ENCODE measurements at places on chromosomes 1 and 21.
A peak's percentile ranks its signal among the peaks of the same experiment; 100 is the strongest.

DNA sequence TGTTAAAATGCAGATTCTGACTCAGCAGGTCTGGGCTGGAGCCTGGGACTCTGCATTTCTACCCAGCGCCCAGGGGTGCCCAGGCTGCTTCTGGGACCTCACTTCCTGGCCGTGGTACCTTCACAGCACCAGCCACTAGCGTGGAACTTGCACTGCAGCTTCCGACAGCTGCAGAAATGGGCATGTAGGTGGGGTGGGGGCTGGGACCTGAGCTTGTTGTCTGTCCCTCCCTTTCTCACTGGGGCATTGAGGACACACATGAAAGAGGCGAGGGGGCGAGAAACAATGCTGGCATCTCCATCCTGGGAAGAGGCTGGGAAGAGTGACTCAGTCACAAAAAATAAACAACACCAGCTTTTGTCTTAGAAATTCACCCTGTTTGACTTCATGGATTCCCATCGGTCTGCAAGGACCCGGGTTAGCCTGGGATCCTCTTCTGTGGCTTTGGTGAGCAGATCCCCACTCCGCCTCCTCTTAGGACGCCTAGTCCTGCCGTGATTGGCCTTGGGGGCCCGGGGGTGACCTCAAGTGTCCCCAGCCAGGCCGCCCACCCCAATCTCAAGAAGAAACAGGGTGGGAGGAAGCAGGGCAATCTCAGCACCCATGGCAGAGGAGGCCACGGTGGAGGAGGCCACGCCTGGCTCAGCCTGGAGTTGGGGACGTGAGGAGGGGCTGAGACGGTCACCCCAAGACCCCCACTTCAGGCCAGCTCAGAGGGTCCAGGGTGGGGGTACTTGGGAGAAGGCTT, 29.9 kb upstream of the POFUT2 start:
- H3K4me1 ChIP-seq: peaks cover 44% of the 10 kb centered on the region
- peak; percentile 11 for DNase-seq
- no peaks in the 10 kb centered on the region for H3K27me3 ChIP-seq
- peak overlapping the region; percentile 87 for H3K27ac ChIP-seq

- no peak for DNase-seq
- no peaks in the 10 kb centered on the region for H3K27me3 ChIP-seq
- H3K4me1 ChIP-seq: peaks cover 82% of the 10 kb centered on the region
- H3K4me3 ChIP-seq: no peak overlapping the region
These were observed 10.4 kb downstream of the ZBTB7B start for GRCh38 chr1:155012776-155013602.

DNA sequence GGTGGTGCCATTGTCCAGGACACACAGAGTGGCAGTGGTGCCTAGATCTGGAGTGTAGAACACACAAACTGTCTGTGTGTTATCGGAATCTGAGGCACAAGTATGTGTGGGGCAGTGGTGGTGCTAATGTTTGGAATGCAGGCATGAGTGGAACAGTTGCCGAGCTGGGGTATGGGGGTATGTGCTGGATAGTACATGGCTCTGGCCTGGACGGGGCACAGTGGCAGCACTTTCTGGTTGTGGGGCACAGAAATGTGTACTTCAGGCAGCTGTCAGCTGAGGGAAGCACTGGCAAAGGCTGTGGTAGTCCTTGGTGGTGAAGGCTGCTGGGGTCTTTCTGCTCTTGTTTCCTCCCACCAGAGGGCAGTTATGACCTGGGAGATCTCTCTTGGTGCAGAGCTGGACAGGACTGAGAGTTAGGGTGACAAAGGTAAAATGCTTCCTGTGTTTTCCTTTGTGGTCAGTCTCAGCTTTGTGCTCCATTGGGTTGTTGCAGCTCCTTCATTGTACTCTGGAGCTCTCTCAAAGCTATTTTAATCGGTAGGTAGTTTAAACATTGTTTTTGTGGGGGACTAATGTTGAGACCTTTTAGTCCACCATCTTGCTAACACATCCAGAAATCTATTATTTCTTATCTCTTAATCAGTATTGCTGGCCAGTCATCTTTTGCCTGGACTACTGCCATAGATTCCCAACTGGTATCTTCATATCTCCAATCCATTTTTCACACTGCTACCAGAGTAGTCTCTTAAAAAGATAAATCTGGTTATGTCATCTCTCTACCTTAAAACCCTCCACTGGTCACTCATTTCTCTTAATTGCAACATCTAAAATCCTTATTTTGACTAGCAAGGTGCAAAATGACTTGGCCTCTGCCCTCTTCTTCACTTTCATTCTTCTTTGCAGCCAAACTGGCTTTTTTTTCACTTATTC, 83.9 kb upstream of the NBPF4 start:
- H3K4me3 ChIP-seq: no peak overlapping the region
- H3K4me1 ChIP-seq: no peaks in the 10 kb centered on the region
- DNase-seq: no peak
- no peaks in the 10 kb centered on the region for H3K36me3 ChIP-seq
- no peak overlapping the region for H3K27ac ChIP-seq

- no peaks in the 10 kb centered on the region for H3K27me3 ChIP-seq
- H3K4me1 ChIP-seq: no peaks in the 10 kb centered on the region
- H3K27ac ChIP-seq: no peak overlapping the region
- H3K4me3 ChIP-seq: no peak overlapping the region
- no peak for DNase-seq
These were observed 78.3 kb downstream of the NCAM2 start for GRCh38 chr21:21076491-21076890.

DNA sequence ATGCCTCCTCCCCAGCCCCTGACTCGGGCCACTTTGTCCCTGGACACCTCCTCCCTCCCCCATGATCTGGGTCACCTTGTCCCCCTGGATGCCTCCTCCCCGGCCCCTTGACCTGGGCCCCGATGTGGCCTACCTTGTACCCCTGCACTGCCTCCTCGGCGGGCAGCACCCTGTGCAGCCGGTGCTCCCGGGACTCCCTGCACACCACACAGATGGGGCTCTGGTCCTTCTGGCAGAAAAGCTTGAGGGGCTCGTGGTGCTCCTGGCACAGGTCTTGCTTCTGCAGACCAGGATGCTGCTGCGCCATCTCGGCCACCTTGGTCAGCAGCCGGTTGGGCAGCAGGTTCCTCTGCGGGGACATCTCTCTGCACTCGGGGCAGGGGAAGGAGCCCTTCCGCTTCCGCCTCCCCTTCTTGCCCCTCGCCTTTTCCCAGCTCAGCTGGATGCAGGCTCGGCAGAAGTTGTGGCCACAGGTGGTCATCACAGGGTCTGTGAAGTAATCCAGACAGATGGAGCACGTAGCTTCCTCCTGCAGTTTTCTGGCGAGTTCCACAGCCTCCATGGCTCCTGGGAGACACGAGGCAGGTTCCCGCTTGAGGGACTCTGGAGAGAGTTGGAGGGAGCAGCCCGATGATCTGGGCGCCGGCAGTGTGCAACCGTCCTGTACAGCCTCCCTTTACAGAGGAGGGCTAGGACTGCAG, 2.0 kb downstream of the TRIM17 start:
- DNase-seq: no peak
- H3K4me1 ChIP-seq: peaks cover 8% of the 10 kb centered on the region
- no peak overlapping the region for H3K4me3 ChIP-seq
- H3K36me3 ChIP-seq: no peaks in the 10 kb centered on the region
- peaks cover 58% of the 10 kb centered on the region for H3K27me3 ChIP-seq

DNA sequence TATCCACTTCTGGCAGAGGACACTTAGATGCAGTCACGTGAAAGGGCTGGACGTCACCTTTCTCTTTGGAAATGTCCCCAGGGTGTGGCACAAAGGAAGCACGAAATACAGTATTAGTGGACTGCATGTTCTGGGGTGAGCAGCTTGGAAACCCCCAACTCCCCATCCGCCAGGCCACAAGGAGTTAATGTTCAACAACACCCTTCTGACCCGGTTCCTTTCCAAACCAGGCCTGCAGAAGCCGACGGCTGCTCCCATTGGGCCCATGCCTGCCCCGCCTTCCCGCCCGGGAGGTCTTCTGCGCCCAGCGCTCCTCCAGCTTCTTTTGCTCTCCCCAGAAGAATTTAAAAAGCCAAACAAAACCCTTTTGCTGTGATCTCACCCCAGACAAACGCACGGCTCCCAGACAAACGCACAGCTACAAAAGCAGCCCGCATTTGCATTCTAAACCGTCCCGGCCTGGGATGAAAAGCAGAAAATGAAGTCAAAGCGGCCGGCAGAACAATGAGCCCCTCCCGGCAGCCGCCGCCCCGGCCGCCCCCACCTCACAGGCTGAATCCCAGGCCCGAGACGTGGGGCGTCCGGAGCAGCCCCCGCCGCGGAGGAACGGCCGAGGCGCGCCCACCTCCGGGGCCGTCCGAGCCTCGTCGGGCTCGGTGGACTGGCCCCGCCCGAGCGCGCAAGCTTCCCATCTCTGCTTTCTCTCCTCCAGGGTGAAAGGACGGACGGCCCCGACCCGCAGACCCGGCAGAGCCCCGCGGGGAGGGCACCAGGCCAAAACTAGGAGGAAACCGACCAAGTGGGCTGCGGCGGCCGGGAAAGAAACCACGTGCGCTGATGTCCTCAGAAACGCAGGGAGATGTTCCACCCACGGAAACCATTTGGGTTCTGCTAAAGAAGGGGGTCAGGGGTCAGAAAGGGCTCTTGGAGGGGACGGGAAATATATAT, 101.9 kb downstream of the PLPP3 start:
- no peaks in the 10 kb centered on the region for H3K36me3 ChIP-seq
- peak overlapping the region; percentile 91 for H3K27ac ChIP-seq
- H3K4me1 ChIP-seq: peaks cover 12% of the 10 kb centered on the region
- H3K27me3 ChIP-seq: no peaks in the 10 kb centered on the region
- H3K4me3 ChIP-seq: peak overlapping the region; percentile 67

- no peak overlapping the region for H3K27ac ChIP-seq
- no peak overlapping the region for H3K4me3 ChIP-seq
- no peaks in the 10 kb centered on the region for H3K36me3 ChIP-seq
- DNase-seq: no peak
- no peaks in the 10 kb centered on the region for H3K27me3 ChIP-seq
These were observed 38.1 kb upstream of the GREM2 start for GRCh38 chr1:240649733-240650721.

DNA sequence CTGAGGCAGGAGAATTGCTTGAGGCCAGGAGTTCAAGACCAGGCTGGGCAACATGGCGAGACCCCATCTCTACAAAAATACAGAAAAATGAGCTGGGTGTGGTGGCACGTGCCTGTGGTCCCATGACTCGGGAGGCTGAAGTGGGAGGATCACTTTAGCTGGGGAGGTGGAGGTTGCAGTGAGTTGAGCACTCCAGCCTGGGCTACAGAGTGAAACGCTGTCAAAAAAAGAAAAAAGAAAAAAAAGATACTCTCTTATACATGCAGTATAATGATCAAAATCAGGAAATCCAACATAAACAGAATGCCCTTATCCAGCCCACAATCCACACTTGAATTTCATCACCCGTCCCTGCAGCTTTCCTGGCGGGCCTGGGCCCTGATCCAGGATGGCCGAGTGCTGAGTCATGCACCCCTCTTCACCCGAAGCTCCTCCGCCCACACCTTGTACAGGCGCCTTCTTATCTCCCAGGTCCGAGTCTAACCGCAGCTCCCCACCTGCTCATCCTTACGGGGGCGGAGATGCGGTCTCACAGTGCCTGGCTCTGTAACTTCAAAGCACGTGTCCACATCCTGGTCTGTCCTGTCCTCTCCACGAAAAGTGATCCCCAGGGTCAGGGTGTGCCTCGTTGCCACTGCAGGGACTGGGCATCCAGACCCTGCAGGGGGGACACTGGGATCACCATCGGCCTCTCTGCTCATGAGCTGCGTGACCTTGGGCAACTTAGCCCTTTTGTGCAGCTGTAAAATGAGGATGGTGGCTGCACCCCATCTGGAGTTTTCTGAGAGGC, 120.2 kb upstream of the SLC45A1 start:
- H3K27ac ChIP-seq: no peak overlapping the region
- no peak overlapping the region for H3K4me3 ChIP-seq
- peak; percentile 26 for DNase-seq
- H3K27me3 ChIP-seq: no peaks in the 10 kb centered on the region

- H3K4me1 ChIP-seq: peaks cover 46% of the 10 kb centered on the region
- no peaks in the 10 kb centered on the region for H3K27me3 ChIP-seq
- no peak overlapping the region for H3K4me3 ChIP-seq
- no peaks in the 10 kb centered on the region for H3K36me3 ChIP-seq
These were observed 14.7 kb downstream of the COQ8A start for GRCh38 chr1:226954777-226955176.

- H3K27ac ChIP-seq: peak overlapping the region; percentile 28
- no peak overlapping the region for H3K4me3 ChIP-seq
- H3K27me3 ChIP-seq: no peaks in the 10 kb centered on the region
These were observed 11.2 kb upstream of the CAPN2 start for GRCh38 chr1:223700942-223701637.

GRCh38 chr1:215377746-215378145, 189.4 kb upstream of the KCTD3 start:
- H3K36me3 ChIP-seq: no peaks in the 10 kb centered on the region
- no peak overlapping the region for H3K27ac ChIP-seq
- H3K4me3 ChIP-seq: no peak overlapping the region
- no peak for DNase-seq

GRCh38 chr1:47216278-47217059, 15.6 kb downstream of the TAL1 start:
- no peaks in the 10 kb centered on the region for H3K4me1 ChIP-seq
- no peak overlapping the region for H3K4me3 ChIP-seq
- no peaks in the 10 kb centered on the region for H3K27me3 ChIP-seq

DNA sequence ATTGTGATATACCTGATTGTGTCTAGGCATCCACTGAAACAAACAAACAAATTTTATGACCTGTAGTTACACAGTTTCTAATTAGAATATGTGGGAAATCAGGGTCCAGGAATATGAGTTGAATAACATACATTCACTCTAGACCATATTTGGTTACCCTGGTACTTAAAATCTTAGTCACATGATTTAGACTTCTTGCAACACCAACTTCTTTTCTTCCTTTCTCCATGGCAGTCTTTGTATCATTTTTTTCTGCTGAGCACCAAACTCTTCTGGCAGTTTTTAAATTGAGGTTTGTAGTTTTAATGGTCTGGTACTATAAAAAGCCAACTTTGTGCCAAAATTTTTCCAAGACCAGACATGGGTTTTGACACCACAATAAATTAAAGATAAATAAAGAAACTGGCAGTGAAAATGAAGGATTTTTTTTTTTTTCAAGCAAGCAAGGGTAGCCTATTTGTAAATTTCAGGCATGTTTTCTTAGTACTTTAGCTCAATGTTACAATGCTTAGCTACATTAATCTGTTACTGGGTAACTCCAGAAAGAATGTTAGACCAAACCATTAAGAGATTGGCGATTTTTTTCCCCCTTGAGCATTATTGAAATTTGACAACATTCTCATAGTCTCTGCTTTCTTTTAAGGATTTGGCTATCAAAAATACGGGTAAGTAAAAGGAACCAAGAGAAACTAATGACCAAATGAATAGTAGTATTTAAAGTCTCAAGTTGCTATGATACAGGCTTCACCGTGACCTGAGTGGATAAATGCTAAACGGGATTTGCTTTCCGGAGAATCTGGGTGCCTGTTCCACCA, 108.5 kb downstream of the NFIA start:
- peaks cover 68% of the 10 kb centered on the region for H3K4me1 ChIP-seq
- DNase-seq: no peak
- H3K27ac ChIP-seq: peak overlapping the region; percentile 28

DNA sequence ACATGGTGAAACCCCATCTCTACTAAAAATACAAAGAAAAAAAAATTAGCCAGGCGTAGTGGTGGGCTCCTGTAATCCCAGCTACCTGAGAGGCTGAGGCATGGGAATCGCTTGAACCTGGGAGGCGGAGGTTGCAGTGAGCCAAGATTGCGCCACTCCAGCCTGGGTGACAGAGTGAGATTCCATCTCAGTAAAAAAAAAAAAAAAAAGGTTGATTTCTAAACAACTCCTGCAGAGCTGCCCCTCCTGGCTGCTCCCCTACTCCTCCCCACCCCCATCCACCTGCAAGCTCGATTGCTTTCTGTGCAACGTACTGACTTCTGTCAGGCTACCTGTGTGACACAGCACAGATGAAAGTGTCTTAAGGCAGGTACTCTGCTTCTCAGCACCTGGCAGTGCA, 13.3 kb downstream of the ETV3L start:
- H3K4me3 ChIP-seq: no peak overlapping the region
- no peak for DNase-seq
- H3K27ac ChIP-seq: no peak overlapping the region
- H3K36me3 ChIP-seq: no peaks in the 10 kb centered on the region
